ENCODE measurements at places on chromosomes 5 and 9.

GRCh38 chr5:149779124-149779465, 49.0 kb downstream of the PPARGC1B start:
- H3K36me3 ChIP-seq = peaks cover 4% of the 10 kb centered on the region
- DNase-seq = no peak
- no peak overlapping the region for H3K27ac ChIP-seq
- no peak overlapping the region for H3K4me3 ChIP-seq
- H3K27me3 ChIP-seq = no peaks in the 10 kb centered on the region

DNA sequence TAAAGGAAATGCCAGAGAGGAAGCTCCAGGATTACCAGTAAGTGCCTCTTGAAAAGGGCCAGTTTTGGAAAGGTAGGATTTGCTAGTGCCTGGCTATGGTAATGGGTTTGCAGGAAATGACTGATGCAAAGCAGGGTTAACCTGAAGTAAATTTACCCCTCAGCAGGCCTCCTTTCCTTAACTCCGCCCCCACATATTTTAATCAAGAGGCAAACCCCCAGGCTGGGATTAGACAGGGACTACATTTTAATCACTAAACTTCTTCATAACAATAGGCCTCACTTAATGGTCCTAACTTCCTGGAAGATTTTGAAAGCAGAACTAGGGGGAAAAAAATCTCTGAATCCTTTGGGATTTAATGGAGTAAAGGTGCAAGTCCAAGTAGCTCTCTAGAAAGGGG, 10.2 kb upstream of the SLC1A3 start:
- no peak overlapping the region for H3K4me3 ChIP-seq
- no peaks in the 10 kb centered on the region for H3K36me3 ChIP-seq
- DNase-seq = no peak
- H3K27me3 ChIP-seq = no peaks in the 10 kb centered on the region
- H3K4me1 ChIP-seq = no peaks in the 10 kb centered on the region
- no peak overlapping the region for H3K27ac ChIP-seq

DNA sequence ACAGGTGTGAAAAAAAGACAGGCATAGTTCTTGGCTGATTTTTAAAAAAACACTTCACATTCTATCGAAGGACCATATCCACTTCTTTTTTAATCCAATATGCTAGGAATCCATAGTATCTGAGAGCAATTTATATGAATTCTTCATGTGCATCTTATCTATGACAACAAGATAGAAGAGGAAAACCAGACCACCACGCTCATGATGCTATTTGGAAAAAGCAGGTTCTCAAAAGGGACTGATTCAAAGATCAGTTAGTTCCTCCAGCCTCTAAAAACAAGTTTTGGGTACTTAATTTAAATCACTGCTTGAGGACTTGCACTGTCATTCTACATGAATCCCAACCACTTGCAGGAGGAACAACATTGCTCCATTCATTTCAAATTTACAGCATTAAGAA, 6.3 kb downstream of the MEF2C start:
- H3K4me1 ChIP-seq = no peaks in the 10 kb centered on the region
- H3K4me3 ChIP-seq = peak overlapping the region; percentile 34
- peak overlapping the region; percentile 97 for H3K27ac ChIP-seq
- no peak for DNase-seq
- H3K27me3 ChIP-seq = no peaks in the 10 kb centered on the region
- H3K36me3 ChIP-seq = no peaks in the 10 kb centered on the region

DNA sequence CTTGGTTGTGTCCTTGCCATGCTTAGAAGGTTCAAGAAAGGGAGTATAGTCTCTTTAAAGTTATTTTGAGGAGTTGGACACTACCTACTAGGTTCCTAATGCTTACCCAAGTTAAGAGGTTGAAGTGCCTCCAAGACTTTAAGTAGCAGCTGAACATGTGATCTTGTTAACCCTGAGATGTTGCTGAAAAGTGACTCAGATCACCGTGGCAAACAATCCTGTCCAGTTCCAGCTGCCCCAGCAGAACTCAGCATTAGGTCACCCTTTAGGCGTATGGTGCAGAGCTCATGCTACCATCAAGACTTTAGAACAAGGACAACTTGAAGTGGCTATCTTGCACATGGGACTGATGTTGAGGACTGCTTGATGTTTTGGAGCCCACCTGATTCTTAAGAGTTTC, 22.5 kb downstream of the ZNF462 start:
- H3K36me3 ChIP-seq = no peaks in the 10 kb centered on the region
- H3K4me3 ChIP-seq = no peak overlapping the region

DNA sequence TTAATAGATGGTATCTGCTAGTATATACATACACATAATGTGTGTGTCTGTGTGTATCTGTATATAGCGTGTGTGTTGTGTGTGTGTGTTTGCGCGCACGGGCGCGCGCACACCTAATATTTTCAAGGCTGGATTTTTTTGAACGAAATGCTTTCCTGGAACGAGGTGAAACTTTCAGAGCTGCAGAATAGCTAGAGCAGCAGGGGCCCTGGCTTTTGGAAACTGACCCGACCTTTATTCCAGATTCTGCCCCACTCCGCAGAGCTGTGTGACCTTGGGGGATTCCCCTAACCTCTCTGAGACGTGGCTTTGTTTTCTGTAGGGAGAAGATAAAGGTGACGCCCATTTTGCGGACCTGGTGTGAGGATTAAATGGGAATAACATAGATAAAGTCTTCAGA, 757 bp downstream of the FXN start:
- peak overlapping the region; percentile 73 for H3K27ac ChIP-seq
- peaks cover 11% of the 10 kb centered on the region for H3K4me1 ChIP-seq
- no peaks in the 10 kb centered on the region for H3K27me3 ChIP-seq
- DNase-seq = no peak

DNA sequence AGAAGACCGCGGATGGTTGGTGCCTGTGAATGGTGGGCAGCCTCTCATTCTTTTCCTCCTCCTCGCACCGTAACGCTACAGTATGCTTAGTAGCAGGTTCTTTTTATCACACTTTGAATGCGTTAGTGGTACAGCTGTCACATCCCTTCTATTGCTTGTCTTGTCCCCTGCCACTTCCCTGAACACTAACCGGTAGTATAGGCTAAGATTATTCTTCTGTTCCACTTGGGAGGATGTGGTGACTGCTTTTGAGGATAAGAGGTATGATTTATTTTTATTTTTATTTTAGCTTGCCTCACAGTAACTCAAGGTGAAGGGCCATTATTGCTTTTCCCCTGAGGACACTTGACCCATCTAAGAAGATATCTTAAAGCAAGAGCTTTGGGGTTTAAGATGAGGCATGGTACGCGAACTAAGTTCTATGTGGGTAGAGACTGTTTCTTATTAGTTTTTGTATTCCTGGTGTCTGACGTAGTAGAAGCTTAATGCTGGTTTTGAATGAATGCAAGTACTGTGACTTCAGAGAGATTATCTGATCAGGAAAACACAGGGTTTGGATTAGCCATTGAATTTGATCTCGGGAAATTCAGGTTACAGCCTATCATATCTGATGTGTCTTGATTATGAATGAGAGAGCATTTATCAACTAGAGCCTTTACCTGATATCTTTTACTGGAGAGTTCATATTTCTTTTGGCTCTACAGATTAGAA, 951 bp downstream of the UNC13B start:
- no peaks in the 10 kb centered on the region for H3K27me3 ChIP-seq
- peak overlapping the region; percentile 95 for H3K4me3 ChIP-seq
- H3K27ac ChIP-seq = peak overlapping the region; percentile 97
- H3K4me1 ChIP-seq = no peaks in the 10 kb centered on the region
- H3K36me3 ChIP-seq = no peaks in the 10 kb centered on the region

DNA sequence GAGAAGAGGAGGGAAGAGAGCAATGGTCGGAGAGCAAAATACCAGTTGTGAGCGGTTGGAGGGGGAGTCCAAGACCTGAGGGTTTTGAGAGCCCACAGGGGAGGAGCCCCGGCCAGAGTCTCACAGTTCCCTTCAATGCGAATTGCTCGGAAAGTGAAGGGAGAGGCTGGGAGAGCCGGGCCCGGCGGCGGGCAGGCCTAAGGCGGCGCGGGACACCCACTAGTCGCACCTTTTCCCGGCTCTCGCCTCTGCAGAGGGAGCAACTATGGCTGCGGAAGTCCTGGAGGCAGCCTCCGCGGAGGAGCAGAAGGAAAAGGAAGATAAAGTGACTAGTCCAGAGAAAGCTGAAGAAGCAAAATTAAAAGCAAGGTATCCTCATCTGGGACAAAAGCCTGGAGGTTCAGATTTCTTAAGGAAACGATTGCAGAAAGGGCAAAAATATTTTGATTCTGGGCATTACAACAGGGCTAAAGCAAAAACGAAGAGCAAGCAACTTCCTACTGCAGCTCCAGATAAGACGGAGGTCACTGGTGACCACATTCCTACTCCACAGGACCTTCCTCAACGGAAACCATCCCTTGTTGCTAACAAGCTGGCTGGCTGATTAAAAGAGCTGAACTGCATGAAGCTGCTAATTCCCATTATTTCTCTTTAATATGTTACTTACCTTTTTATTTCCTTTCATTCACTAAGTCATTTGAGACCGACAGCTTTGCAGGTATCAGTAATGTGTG, 6.5 kb upstream of the BTNL3 start:
- no peaks in the 10 kb centered on the region for H3K4me1 ChIP-seq
- DNase-seq = no peak
- no peak overlapping the region for H3K4me3 ChIP-seq
- no peak overlapping the region for H3K27ac ChIP-seq

GRCh38 chr5:124740071-124740470, 6.4 kb downstream of the ZNF608 start:
- DNase-seq = no peak
- no peak overlapping the region for H3K4me3 ChIP-seq
- no peaks in the 10 kb centered on the region for H3K27me3 ChIP-seq

- H3K4me1 ChIP-seq = peaks cover 38% of the 10 kb centered on the region
- no peak overlapping the region for H3K4me3 ChIP-seq
- no peaks in the 10 kb centered on the region for H3K36me3 ChIP-seq
- peak overlapping the region; percentile 98 for H3K27ac ChIP-seq
Measured at GRCh38 chr9:38062106-38062497, 6.9 kb downstream of the SHB start.

- DNase-seq = no peak
- H3K27ac ChIP-seq = no peak overlapping the region
- no peaks in the 10 kb centered on the region for H3K4me1 ChIP-seq
Measured at GRCh38 chr5:100840370-100840769, 62.7 kb downstream of the ST8SIA4 start.

GRCh38 chr5:19322716-19323485, 665.1 kb downstream of the CDH18 start:
- H3K4me3 ChIP-seq = no peak overlapping the region
- no peaks in the 10 kb centered on the region for H3K27me3 ChIP-seq
- H3K4me1 ChIP-seq = no peaks in the 10 kb centered on the region
- H3K36me3 ChIP-seq = no peaks in the 10 kb centered on the region

GRCh38 chr5:128035689-128036088, 47.9 kb upstream of the SLC12A2 start:
- no peak overlapping the region for H3K4me3 ChIP-seq
- H3K36me3 ChIP-seq = no peaks in the 10 kb centered on the region
- no peaks in the 10 kb centered on the region for H3K27me3 ChIP-seq
- no peaks in the 10 kb centered on the region for H3K4me1 ChIP-seq
- no peak overlapping the region for H3K27ac ChIP-seq

DNA sequence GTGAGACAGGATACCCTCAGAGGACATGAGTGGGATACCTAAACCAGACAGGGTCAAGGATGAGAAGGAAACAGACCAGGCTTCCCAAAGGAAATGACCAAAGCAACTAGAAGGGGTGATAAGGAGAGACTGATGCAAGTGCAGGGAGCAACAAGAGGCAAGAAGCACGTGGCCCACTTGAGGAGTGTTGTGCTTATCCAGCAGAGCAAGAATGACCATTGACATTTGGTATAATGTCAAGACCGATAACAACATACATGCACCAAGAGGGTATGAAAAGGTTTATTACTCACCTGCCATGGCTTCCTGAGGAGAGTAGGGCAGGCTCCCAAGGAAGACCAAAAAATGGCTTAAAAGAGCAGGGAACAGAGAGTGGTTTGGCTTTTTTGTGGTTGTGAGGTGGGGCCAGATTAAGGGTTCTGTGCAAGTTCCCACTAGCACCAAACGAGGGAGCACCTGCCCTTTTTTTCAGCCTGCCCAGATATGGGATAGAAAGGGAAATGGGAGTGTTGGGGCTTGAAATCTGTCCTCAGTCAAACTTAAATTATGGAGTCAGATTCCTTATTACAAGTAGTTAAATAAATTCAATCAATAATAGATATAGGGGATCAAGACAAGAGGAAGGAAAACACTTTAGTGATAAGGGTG, 513.6 kb downstream of the RASEF start:
- no peaks in the 10 kb centered on the region for H3K36me3 ChIP-seq
- no peak overlapping the region for H3K4me3 ChIP-seq
- no peak for DNase-seq

DNA sequence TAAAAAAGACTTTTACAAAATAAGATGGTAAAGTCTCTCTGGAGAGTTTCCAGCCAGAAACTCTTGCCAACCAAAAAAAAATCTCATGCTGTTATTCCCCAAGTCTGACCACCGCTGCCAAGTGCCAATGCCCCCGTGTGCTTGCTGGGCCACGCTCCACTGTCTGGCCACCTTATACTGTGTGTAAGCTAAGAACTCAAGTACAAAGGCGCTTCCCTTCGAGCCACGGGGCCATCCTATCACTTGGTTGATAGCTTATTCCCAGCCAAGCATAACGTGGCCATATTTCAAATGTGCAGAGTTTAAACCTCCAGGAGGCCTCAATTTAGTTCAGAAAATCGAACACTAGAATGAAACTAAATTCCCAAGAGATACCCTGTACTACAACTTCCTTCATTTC, 36.0 kb downstream of the ROR2 start:
- no peaks in the 10 kb centered on the region for H3K4me1 ChIP-seq
- H3K4me3 ChIP-seq = no peak overlapping the region
- no peak for DNase-seq

- H3K27ac ChIP-seq = no peak overlapping the region
- DNase-seq = no peak
- H3K27me3 ChIP-seq = peaks cover 79% of the 10 kb centered on the region
- no peak overlapping the region for H3K4me3 ChIP-seq
- peaks cover 5% of the 10 kb centered on the region for H3K4me1 ChIP-seq
Measured at GRCh38 chr9:135711391-135711790, 9.4 kb downstream of the KCNT1 start.

GRCh38 chr9:133126697-133127339, 5.8 kb upstream of the RALGDS start:
- H3K4me3 ChIP-seq = peak overlapping the region; percentile 50
- no peak for DNase-seq
- H3K36me3 ChIP-seq = no peaks in the 10 kb centered on the region
- H3K4me1 ChIP-seq = no peaks in the 10 kb centered on the region

DNA sequence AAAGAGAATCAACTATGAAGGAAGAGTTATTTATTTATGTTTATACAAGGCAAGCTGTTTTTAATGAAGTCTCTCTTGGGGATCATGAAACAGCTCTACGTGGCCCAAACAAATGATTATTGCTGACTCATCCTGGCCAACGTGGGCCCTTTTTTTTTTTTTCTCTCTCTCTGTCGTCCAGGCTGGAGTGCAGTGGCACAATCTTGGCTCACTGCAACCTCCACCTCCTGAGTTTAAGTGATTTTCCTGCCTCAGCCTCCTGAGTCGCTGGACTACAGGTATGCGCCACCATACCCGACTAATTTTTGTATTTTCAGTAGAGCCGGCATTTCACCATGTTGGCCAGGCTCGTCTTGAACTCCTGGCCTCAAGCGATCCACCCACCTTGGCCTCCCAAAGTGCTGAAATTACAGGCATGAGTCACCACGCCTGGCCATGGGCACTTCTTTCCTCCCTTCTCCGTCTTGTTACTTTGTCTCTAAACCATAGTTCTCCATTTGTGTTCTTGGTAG, 98.3 kb downstream of the BASP1 start:
- no peak overlapping the region for H3K27ac ChIP-seq
- H3K27me3 ChIP-seq = no peaks in the 10 kb centered on the region
- no peak overlapping the region for H3K4me3 ChIP-seq
- H3K4me1 ChIP-seq = peaks cover 16% of the 10 kb centered on the region

- H3K36me3 ChIP-seq = no peaks in the 10 kb centered on the region
- H3K27me3 ChIP-seq = no peaks in the 10 kb centered on the region
- H3K4me3 ChIP-seq = no peak overlapping the region
- DNase-seq = no peak
Measured at GRCh38 chr5:102890133-102890532, 135.0 kb downstream of the PAM start.
